Stimulated activated CD8-positive, alpha-beta memory T cell treated with anti-CD3 and anti-CD28 coated beads, Interleukin-15, amount 100 ng/mL, for 48 hours (primary cell): ENCODE measurements at places on chromosomes 2 and 18.

GRCh38 chr18:54828281-54828881 lies at the start of gene RAB27B:
Gene RAB27B, plus strand, starts transcription at chr18:54828477. Its CDS starts 49,109 bp downstream, at chr18:54877586.
- DNase-seq = peak; percentile 46

GRCh38 chr2:112004253-112004645 lies 50.8 kb upstream of the TMEM87B start:
- no peak for DNase-seq

GRCh38 chr18:37574113-37574512 lies 8.5 kb upstream of the CELF4 start:
- no peak for DNase-seq

DNA sequence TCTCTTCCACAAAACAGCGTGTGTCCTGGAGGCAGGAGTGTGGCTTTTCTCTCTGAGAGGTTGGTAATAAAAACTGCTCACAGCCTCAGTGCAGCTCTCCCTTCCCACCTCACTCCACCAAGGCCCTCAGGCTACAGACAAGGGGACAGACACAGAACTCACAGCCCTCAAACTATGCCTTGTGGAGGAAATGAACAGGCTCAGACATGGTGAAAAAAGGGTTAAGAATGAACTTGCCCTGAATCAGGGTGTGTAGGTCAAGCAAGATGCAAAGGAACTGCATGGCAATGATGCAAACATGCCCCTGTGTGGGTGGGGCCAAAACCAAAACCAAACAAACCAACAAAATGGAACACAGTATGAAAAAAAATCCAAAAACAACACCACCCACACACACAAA lies 125.8 kb downstream of the GALNT14 start:
- DNase-seq = no peak

DNA sequence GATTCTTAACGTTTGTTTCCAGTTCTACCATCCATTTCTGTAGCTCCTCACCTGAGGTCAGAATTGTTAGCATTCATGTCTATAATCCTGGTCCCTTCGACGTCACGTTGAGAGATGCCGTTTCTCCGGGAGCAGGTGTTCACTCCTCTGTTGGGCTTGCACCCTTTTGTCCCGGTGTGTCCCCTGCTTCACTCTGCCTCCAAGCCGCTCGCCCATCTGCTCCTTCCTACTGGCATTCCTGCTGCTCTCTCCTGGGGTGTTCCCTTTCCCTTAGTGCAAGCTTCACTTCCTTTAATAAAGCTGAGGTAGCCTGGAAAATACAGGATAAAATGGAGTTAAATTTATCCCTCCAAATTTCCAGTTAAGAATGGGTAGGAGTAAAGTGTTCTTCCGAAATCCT lies 61.9 kb upstream of the CABYR start:
- DNase-seq = no peak

DNA sequence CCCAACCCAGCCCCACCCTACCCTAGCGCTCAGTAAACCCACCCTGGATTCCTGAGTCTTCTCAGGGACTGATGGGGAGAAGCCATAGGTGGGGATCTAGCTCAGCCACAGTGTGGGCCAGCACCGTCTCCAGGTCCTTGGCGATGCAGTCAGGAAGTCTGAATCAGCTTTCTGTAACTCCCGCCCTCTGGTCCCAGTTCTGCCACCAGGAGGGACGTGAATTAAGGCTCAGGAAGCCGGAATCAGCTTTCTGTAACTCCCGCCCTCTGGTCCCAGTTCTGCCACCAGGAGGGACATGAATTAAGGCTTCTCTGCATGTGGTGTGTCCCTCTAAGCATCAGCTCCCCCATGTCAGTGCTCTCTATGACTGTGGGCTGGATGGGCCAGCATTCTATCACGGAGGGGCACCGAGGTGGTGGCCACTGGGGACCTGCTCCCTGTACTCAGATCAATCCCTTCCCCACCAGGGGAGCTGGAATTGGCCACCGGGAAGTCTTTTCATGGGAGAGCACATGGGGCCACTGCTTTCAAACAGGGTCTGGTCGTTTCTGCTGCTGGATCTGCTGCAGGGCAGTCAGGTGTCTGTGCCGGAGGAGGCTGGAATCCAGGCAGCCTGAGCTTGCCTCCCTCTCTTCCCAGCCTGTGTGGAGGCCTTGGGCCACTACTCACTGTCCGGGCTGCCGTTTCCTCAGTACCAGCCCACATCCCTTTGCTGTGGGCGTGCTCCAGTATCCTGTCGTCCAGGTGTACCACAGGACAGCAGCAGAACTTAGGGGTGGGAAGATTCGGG lies 24.7 kb downstream of the ASB18 start:
- no peak for DNase-seq

- DNase-seq = no peak
These were observed 71.6 kb upstream of the SPTBN1 start for GRCh38 chr2:54384301-54385203.

DNA sequence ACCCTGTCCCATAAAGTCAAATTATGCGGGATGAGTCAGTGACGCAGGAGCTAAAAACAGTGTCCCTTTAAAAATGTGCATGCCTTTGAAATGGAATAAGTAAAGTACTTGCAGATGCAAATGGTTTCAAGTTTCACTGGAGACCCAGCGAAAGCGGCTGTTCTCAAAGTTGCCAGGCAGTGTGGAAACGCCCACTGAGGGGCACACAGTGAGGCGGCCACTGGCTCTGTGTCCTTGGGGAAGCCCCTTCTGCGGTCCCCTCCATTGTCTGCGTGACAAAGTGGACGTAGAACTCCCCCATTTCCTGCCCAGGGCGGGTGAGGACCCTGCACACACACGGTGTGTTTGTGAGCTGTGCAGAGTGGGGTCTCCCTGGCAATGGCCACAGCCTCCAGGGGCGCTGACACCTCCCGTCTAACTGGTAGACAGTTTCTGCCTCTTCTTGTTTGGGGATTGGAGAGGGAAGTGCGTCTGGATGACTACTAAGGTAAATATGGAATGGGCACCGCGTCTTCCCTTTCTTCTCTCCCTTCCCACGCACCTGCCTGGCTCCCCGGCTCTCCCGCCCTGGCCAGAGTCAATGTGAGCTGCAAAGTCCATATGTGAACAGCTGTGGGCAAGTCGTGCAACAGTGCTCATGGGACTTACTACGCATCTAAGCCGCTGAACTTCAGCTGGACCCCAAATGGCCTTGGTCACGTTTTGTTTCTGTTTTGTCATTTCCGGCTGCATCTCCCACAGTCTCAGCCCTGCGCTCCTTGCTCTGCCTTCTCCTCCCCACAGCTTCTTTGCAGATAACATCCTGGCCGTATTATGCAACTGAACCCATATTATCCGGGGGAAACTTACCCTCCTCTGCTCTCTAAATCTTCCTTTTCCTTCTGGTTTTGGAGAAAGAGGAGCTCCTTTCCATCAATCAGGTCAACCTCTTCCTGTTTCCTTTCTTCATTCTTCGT lies 33.7 kb upstream of the ZNF516 start:
- no peak for DNase-seq

GRCh38 chr18:77209587-77209986 lies 40.1 kb upstream of the GALR1 start:
- DNase-seq = no peak

DNA sequence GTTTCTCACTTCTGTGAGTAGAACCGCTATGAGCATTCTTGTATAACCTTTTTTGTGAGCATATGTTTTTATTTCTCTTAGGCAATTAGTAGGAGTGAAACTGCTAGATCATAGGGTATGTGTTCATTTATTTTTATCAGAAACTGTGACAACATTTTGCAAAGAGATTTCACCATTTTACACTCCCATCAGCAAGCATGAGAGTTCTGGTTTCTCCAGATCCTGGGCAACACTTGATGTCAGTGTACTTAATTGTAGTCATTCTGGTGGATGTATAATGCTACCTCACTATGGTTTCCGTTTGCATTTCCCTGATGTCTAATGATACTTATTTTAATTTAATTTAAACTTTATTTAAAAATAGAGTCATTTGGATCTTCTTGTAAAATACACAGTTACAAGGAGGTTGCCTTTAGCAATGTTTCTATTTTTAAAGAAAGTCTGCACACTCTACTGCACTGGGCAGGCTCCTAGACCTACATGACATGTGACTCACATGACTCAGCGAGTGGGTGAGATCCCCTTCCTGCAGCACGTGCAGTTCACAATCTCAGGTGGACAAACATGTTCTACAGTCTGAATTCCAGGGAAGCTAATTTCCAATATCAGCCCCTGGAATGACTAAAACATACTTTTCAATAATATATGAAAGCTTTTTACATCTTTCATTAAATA lies 127.0 kb upstream of the BCL2L11 start:
- DNase-seq = no peak

DNA sequence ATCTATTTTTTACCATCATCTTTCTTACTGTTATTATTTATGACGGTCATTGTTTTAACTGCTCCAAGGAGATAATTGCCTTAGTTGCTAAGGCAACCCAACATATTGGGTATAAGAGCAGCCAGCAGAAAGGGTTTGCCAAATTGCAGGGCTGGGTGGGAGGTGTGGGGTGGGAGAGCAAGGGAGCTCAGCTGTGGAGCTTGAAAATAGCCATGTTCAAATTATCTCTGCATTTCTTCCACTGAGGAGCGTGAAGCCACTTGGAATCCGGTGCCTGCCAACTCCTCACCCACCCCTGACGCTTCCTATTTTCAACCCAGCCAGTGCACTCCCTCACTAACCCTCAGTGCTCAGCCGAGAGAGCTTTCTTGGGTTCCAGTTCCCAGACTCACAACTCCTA lies 60.8 kb downstream of the SETBP1 start:
- no peak for DNase-seq

GRCh38 chr18:42338683-42339082 lies 383.6 kb downstream of the PIK3C3 start:
- DNase-seq = no peak

- no peak for DNase-seq
These were observed at the start of gene IGFBP5 for GRCh38 chr2:216695401-216695821. Gene IGFBP5, minus strand, starts transcription at chr2:216695549. Its CDS starts 774 bp downstream, at chr2:216694775.

DNA sequence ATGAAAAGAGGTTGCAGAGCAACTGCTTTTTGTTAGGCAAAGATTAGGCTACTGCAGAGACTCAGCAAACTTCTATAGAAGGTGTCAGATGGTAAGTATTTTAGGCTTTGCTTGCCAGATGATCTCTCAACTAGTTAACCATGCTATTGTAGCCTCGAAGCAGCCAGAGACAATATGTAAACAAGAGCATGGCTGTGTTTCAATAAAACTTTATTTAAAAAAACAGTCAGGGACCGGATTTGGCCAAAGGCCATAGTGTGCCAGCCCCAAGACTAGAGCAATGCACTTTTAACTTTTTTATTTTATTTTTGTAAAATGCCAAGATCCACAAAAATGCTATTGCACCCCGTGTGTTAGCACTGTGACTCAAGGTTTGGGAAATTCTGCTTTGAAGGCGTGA lies 1.4 kb downstream of the IL37 start:
- no peak for DNase-seq

DNA sequence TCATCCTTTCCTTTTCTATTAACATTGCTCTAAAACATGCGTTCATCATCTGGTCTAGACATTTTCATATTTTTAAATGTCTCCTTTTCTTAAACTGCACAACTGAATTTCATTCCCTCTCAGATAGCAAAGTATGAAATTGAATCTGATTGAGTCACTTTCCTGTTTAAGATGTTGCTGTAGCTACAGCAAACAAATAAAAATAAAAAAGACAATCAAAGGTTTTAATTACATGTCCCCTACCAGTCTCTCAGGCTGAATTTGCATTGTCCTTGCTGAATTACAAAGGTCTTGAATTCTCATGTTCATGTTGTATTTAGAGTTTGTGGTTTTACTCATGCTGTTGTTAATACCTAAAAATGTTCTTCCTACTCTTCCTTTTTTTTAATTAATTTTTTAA lies 537.9 kb upstream of the LRATD1 start:
- no peak for DNase-seq

GRCh38 chr2:65700720-65701119 lies 268.3 kb upstream of the SPRED2 start:
- DNase-seq = no peak

- DNase-seq = no peak
These were observed 41.3 kb downstream of the RRM2 start for GRCh38 chr2:10163498-10164486.

GRCh38 chr2:198950803-198951202 lies 506.9 kb downstream of the SATB2 start:
- no peak for DNase-seq

DNA sequence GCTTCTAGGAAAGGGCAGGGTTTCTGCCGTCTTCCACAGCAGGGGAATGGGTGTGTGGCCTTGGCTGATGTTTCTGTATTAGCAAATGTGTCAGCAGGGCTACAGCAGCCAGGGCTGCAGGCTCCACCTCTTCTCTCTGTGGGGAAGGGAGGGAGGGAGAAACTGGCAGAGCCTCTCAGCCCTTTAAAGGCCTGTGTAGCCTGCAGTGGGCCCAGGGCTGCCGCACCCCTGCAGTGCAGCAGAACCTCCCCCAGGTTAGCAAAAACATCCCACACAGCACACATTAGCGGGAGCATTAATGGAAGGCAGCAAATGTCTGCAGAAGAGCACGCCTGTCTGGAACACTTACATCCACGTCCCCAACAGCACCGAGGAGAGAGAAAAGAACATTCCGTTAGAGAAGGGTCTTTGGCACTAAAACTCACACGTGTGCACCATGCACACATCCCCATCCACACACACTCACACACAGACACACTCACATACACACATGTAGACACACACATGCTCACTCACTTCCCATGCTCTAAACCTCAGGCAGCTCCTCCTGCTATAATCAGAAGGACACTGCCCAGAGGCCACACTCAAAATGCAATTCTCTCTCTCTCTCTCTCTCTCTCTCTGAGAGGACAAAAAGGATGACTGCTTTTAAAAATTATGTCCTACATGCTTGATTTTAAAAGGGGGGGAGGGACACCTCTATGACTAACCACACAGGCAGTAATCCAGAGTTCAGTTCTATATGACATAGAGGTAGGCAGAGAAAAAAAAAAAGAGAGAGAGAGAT lies 24.1 kb downstream of the MRPL35 start:
- DNase-seq = no peak

DNA sequence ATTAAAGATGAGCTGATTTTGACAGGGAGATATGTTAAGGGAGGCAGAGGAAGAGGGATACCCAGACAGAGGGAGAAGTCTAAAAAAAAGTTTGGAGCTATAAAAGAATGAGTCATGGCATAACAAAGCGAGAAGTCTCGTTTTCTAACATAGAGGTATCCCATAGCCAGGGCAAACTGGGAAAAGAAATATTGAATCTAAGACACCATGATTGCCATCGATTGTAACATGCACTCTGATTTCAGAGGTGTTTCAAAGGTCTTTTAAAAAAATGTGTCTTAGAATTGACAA lies 110.7 kb downstream of the MDH1 start:
- DNase-seq = no peak

DNA sequence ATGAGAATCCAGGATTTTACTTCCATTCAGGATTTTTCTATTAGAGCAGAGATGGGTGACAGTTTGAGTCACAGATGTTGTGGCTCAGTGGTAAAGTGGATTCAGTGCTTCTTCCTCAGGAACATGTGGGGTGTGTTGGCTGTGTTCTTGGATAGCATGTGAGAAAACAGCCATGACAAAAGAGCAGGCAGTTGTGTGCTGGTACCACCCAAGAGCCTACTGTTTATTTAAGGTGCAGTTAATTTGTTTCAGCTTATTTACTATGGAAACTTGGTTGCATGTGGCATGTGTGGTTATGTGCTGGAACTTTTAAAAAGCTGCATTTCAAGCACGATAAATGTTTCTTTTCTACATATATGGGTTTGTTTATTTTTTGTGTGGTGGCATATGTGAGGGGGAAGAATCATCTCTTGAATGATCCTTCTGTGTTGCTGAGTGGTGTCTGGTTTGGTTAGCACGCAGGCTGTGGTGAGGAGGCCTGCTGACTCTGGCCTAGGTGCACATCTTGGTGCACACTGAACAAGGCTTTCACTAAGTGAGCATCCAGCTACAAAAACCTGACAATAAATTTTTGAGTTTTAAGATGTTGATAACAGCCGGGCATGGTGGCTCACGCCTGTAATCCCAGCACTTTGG lies 67.3 kb downstream of the SPTBN1 start:
- no peak for DNase-seq
